ENCODE measurements at places on chromosomes 13 and 19.

- DNase-seq = no peak
Measured at GRCh38 chr19:54188215-54188871, 1.0 kb downstream of the MBOAT7 start.

GRCh38 chr13:31835932-31836331 lies 96.6 kb downstream of the RXFP2 start:
- no peak for DNase-seq

GRCh38 chr19:28898249-28898648 lies 314.7 kb downstream of the UQCRFS1 start:
- DNase-seq = no peak

- DNase-seq = no peak
Measured at GRCh38 chr19:52331757-52332156, 4.3 kb upstream of the ZNF610 start.

All from GM13977 (cell line).